ENCODE measurements at places on chromosomes 1 and 21. TPM values are rescaled to one million over a fixed set of nuclear protein-coding genes. Genes with fewer than 3 reads are reported as not detected.

Gene VANGL2
- 5.3 TPM for total RNA-seq

- no peak overlapping the region for H3K27ac ChIP-seq
- H3K36me3 ChIP-seq, result no peaks in the 10 kb centered on the region
- no peaks in the 10 kb centered on the region for H3K4me1 ChIP-seq
- H3K27me3 ChIP-seq, result no peaks in the 10 kb centered on the region
- no peak for DNase-seq
These were observed 217.6 kb upstream of the SAMSN1 start for GRCh38 chr21:14763695-14764064.

- no peaks in the 10 kb centered on the region for H3K4me1 ChIP-seq
- H3K4me3 ChIP-seq, result no peak overlapping the region
- H3K27ac ChIP-seq, result no peak overlapping the region
- H3K27me3 ChIP-seq, result peaks cover 46% of the 10 kb centered on the region
These were observed 66.5 kb upstream of the IGSF21 start for GRCh38 chr1:18041102-18041501.

Gene PGLYRP4
- not detected for total RNA-seq

Data from stomach (tissue), 19 donors.